ENCODE measurements at places on chromosomes 1 and 21.

DNA sequence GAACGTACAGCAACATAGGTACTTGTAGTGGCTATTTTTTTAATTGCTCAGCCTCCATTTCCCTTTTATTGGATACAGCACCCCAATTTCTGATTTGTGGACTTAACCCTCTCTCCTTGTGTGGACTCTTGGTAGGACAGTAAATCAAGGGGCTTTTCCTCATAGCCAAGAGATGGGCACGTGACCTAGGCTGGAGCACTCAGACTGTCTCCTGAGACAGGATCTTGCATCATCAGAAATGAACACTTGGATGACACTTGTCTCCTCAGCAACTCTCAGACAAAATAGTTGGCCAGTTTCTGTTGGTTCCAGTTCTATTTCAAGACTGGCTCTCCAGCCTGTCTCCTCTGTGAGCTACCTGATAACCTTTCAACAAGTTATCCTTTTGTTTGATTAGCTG lies 112.9 kb upstream of the ZNF678 start:
- DNase-seq, result no peak

DNA sequence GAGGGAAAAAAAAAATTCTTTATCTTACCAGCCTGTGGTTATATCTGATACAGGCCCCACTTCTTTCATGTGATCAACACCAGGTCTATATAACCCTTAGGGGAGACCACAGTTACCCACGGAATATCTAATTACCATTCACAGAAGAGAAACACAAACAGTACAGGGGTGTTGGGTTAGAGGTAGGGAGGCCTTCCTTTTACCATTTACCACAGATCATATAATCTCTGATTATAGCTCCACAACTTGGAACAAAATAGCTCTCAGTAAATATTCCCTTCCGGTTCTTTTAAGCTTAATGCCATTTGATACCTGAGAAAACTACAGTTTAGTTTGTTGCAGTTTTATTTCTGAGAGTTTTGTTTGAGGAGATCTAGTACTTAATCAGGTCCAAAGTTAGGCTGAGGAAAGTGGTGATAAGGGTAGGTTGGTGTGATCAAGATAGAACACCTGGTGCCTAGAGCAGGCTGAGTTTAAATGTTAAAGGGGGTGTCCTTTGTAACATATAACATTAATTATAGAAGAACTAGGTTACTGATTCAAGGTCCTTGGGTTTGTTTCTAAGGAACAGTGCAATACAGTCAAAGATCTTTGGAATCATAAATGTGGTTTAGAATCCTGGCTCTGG lies 14.1 kb downstream of the EPB41 start:
- DNase-seq, result no peak

GRCh38 chr1:159121526-159121925 lies 45.0 kb upstream of the AIM2 start:
- DNase-seq, result no peak

- DNase-seq, result no peak
These were observed 285.1 kb downstream of the RYR2 start for GRCh38 chr1:237327061-237327460.

Data from HAP-1 (cell line).